ENCODE measurements at places on chromosomes 4 and X. TPM values are rescaled to one million over a fixed set of nuclear protein-coding genes. Genes with fewer than 3 reads are reported as not detected.

Gene CLTRN
- 0.30 TPM for total RNA-seq

Gene PDLIM3
- total RNA-seq: 87.4 TPM

Gene BMX
- 3.4 TPM for total RNA-seq

Gene PLP2
- total RNA-seq: 40.1 TPM

Gene DACH2
- total RNA-seq: not detected

Gene SULT1E1
- not detected for total RNA-seq

Gene WAS
- 169 TPM for total RNA-seq

Gene RTL9
- not detected for total RNA-seq

Gene TMEM255A
- total RNA-seq: 1.6 TPM

Gene MAGIX
- total RNA-seq: 1.1 TPM

Gene SYN1
- total RNA-seq: 0.77 TPM

Gene BST1
- total RNA-seq: 54.3 TPM

Gene ARX
- total RNA-seq: 0.32 TPM

Gene OPN1LW
- not detected for total RNA-seq

Gene SPIN4
- total RNA-seq: 6.6 TPM

Gene AASDH
- total RNA-seq: 12.8 TPM

Gene MAGEA4
- total RNA-seq: not detected

Gene TBC1D25
- 19.1 TPM for total RNA-seq

Gene FGF2
- total RNA-seq: 3.1 TPM

Gene COL25A1
- total RNA-seq: 1.4 TPM

Gene UGT2B15
- not detected for total RNA-seq

Gene F11
- not detected for total RNA-seq

Gene GPR50
- not detected for total RNA-seq

Gene GAGE1
- total RNA-seq: not detected

Gene MAGEC2
- total RNA-seq: not detected

Gene CSAG2
- total RNA-seq: not detected

Gene RTL5
- 4.9 TPM for total RNA-seq

Gene GPM6B
- 42.2 TPM for total RNA-seq

Gene BEX5
- total RNA-seq: 5.1 TPM

Gene NHS
- 2.6 TPM for total RNA-seq

Measured in spleen (tissue), 13 donors.